Stimulated activated CD8-positive, alpha-beta memory T cell treated with anti-CD3 and anti-CD28 coated beads, Interleukin-4, amount 100 ng/mL, for 1 hour (primary cell): ENCODE measurements at places on chromosomes 11 and 22.

DNA sequence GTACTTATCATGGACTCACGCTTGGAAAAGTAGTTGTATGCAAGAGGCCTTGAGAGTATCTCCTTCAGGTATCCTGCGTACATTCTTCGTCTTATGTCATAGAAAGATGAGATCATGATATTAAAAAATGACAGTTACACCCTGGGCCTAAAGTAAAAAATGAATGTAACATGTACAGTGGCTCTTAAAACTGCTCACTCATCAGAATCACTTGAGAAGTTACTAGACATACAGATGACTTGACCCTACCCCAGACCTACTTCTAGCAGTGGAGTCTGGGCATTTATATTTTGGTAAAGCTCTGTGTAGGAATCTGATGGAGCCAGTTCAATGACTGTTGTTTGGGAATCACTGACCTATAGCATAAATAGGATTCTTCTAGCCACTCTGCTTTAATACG is 54.5 kb downstream of the PPME1 start:
- no peak for DNase-seq

DNA sequence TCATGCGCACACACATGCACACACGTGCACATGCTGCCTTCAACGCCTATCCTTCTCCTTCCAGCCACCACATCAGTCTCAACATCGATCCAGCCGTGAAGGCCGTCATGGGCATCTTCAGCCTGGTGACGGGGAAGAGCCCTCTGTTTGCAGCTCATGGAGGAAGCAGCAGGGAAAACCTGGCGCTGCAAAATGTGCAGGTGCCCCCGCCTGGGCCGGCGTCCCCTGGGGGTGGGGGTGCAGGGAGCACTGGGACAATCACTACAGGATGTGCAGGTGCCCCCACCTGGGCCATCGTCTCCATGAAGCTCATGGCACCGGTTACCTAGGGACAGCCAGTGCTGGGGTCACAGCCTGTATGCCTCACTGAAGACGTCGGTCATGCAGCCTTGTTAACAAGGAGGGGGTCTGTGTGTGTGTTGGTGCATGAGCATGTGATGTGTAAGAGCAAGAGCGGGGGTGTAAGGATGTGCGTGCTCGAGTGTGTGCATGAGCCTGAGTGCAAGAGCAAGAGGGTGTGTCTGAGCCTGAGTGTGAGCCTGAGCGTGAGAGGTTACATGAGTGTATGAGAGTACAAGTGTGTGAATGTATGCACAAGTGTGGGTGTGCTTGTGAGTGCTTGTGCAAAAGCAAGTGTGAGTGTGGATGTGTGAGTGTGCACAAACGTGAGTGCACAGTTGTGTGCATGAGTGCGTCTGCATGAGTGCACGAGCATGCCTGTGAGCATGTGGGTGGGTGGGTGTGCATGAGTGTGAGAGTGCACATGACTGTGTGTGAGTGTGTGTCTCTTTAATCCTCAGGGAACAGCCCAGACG is 31.5 kb downstream of the NADSYN1 start:
- no peak for DNase-seq

- no peak for DNase-seq
These were observed 176.0 kb downstream of the ARHGAP42 start for GRCh38 chr11:100863080-100863581.

DNA sequence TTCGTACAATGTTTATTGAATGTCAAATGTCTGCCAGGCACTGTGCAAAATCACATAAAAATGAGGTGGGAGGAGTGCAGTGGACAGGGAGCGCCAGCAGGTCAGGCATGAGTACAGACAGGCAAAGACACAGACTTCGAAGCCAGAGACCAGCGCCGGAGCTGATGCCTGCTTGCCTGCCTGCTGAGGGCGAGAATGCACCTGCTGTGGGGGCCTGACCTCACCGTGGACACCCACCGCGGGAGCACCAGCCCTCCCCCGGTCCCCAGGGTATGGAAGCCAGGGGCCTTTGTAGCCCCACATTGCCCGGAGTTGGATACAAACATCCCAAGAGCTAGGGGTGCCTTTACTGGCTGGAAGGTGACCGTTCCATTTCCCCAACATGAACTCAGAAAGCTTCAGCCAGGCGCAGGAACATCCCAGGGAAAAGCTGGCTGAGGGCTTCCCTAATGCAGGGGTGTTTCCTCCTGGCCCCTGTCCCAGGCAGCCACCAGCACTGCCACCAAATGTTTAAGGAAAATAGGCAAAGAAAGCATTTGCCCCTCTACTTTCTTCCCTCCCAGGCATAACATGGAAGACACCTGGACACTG is 17.9 kb downstream of the IFITM10 start:
- DNase-seq = no peak

GRCh38 chr11:15884777-15885540 is 471.4 kb downstream of the SOX6 start:
- no peak for DNase-seq

GRCh38 chr11:88806410-88806809 is 259.4 kb downstream of the GRM5 start:
- DNase-seq = no peak

DNA sequence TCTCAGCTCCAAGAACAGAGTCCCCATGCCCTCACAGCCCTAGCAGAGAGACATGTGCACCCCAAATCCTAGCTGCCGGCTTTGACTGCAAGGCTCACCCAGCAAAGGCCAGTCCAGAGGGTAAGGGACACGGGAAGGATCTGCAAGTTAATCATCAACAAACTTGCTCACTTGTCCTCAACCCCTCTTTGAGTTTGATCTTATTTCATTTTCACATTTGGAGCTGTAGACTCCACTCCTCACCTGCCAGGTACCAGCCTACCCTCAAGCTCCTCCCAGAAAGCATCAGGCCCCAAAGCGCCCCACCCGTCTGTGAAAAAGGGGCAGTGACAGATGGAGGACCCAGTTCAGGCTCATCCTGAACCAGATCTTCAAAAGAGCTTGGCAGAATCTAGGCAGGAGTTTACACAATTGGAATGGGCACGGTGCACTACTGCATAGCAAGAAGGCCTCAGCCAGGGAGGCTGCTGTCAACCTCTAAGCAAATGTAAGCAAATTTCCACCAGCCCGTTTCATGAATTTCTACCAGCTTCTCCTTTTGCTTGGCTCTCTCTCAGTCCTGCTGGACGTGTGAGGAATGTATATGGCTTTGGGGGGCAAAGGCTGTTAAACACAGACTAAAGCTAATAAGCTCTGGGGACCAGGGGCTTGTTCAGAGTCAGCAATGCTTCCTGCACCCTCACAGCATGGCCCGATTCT is 5.5 kb downstream of the EHD1 start:
- DNase-seq = no peak

DNA sequence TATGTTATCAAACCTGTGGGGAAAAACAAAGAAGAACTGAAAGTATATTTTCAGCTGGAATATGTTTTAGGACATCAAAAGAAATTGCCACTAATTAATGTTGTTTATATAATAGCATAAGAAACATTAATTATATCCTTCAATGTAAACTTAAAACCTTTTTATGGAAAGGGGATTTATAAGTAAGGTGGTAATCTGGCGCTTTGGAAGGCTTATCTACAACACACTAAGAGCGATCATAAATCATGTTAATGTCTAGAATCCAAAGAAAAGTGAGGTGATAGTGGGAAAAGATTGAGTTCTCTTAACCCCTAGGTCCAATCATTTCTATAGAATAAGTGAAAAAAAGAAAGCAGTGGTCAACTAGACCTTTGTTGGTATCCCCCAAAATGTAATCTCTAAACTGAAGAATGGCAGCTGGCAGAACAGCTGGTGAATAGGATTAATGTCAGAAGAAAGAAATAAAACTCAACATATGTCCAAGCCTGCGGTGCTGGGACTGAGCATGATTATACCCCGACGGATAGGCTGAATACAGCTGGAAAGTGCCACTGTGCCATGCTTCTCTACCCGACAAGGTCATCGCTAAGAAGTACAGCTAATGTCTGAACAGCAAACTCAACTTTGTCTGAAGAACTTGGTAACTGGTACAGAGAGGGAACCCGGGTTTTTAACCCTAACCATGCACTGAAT is 64.0 kb downstream of the SOX6 start:
- no peak for DNase-seq

DNA sequence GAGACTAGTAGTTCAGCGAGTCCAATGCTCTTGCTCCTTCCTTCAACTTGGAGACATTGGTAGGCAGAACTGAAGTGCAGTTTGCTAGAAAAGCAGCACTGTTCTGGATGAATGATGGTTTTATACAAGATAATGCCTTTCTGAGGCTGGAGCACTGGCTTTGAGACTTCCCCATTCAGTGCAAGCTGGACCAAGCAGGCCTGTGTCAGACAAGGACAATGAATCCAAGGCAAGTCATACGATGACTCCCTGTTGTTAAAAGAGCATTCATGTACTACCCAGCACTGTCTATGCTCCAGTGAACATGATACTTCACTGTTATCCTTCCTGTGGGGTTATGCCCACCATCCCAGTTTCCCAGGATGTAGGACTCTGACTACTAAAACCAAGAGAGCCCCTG is 242.3 kb upstream of the RAG2 start:
- DNase-seq = no peak

DNA sequence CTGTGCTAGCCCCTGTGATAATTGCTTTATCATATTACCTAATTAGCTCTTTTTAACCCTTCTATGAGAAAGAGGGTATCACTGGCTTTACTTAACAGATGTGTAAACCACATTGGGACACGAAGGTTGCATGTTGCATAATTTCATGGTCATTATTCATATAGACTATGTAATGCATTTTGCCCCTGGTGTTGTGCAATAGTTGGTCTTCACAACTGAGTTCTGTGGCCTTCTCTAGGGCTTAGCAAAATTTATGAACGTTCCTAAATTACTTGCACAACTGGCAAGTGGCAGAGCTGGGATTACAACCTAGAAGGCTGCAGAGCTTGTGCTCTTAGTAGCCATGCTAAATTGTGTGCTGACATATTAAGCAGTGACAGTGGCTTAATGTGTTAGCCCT is 34.6 kb upstream of the PDGFD start:
- DNase-seq = no peak

- DNase-seq = no peak
These were observed 116.2 kb downstream of the ETS1 start for GRCh38 chr11:128471138-128471661.

- no peak for DNase-seq
These were observed 23.0 kb downstream of the ZFTA start for GRCh38 chr11:63745304-63746170.

DNA sequence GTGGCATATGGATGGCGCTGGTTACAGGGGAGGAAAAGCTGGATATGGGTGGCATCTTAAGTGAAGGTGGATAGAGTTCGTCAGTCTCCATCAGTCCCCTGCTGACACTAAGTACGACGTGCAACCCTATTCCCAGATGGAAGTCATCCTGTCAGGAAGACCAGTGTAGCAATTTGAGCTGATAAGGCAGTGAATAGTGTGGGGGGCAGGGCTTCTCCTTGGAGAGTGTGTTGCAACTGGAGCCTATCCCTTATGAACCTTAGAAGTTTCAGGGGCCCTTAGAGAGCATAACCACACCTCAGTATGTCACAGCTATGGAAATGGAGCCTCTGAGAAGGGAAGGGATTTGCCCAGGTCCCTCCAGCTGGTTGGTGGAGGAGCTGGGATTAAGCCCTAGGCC is 36.1 kb upstream of the ANKK1 start:
- DNase-seq = no peak

- no peak for DNase-seq
These were observed 32.0 kb downstream of the LRRC10B start for GRCh38 chr11:61540528-61540927.

GRCh38 chr22:48517039-48518030 is 1310.3 kb downstream of the BRD1 start:
- DNase-seq = no peak

DNA sequence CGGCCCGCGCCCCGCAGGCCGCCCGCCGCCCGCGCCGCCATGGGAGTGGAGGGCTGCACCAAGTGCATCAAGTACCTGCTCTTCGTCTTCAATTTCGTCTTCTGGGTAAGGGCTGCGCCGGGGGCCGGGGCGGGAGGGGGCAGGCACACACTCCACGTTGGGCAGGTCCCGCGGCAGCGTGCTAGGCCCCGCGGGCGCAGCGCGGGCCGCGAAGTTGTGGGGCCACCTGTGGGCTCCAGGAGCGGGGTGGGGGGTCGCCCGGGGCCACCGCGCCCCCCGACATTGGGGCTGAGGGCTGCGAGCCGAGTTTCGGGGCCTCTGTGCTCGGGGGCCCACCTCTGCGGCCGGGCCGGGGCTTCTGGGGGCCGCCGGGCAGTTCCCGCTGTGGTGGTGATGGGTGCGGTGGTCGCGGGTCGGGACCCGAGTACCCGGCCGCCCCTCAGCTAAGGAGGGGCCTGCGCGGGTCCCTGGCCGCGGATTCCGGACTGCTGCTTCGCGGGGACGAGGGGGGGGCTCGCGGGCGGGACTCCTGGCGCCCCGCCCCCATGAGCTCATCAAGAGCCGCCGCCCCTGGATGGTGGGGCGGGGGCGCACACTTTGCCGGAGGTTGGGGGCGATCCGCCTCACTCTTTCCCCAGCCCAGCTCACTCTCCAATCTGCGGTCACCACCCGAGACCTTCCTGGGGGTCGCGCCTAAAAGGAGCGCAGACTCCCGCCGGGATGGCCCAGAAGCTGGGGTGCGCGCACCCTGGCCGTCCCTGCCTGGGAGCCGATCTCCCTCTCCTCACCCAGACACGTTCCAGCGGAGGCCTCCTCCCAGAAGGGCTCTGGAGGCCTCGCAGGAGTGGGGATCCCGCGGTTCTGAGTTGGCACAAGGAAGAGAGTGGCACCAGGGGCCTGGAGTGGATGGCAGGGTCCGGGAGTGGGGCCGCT is 667 bp downstream of the CD81 start:
- no peak for DNase-seq

DNA sequence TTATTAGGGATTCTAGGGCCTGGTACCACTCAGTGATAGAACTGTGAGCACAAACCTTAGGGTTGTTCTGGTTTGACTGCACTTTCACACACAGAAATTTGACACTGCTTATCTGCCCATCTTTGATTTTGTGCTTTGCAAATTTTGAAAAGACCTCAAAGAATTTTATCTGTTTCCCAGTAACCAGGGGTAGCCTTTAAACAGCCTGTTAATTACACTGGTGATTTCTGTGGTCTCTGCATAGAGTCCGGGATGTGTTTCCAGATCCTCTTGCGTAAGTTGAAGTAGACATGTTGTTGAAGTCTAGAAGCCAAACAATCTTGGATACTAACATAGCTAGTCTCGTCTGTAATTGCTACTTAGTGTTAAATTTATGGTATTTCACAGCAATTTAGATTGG is 75.3 kb downstream of the C22orf31 start:
- no peak for DNase-seq

DNA sequence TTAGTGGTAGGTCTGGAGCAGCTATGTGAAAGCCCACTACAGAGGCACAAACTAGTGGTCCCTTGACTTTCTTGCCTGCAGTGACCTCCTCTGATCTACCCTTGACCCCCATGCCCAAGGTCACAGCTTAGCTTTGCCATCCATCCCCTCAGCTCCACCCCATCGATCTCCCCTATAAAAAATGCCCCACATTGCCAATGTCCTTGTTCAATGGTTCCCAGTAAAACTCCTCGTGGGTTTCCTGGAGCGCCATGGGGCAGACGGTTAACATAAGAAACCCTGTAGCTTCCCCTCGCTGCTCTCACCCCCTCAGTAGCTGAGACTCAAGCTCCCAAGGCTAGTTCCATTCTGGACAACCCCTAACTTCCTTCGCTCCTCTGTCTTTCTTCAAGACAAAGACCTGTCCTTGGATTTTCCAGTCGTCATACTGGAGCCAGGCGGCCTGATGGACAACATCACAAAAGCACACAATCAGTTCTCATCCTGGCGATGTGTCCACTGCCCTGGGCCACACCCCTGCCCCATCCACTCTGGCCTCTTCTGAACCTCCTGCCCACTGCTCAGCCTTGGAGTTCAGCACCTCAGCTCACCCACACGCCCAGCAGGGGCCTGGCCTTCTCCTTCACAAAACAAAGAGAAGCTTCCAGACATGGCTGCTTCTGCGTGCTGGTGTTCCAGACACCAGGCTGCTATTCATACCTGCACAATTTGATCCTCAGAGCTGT is 1429.3 kb downstream of the BRD1 start:
- DNase-seq = no peak
